ENCODE measurements at places on chromosomes 2 and 18.

- no peak for DNase-seq
Measured at GRCh38 chr2:160220026-160220425, 20.0 kb upstream of the ITGB6 start.

DNA sequence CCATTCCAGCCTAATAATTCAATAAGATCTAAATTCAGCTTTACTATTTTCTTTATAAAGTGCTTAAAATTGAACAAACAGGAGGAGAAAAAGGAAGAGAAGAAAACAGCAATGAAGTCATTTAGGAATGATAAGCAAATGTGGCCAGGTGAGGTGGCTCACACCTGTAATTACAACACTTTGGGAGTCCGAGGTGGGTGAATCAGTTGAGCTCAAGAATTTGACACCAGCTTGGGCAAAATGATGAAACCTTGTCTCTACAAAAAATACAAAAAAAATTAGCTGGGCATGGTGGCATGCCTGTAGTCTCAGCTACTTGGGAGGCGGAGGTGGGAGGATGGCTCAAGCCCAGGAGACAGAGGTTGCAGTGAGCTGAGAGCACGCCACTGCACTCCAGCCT is 129.0 kb downstream of the CAMKMT start:
- no peak for DNase-seq

DNA sequence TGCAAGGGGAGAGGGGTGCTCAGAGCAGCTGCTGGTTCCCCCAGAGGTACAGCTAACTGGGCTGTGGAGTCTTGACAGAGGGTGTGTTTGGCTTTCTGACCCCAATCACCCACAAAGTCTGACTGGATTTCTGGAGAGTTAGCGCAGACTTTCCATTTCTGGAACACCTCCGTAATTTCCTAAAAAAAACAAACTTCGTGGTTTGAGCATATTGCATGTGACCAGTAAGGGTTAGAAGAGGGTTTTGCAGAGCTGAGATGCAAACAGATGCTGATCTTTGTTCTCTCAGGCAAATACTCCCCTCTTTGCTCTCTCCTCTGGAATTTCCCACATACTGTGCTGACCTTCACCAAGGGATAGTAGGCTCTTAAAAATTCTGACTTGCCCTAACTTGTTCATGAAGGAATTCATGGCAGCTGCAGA is 44.5 kb upstream of the TMEM247 start:
- no peak for DNase-seq

- DNase-seq = no peak
Measured at GRCh38 chr2:38097258-38097987, 21.5 kb upstream of the CYP1B1 start.

- DNase-seq = no peak
Measured at GRCh38 chr18:7805096-7805495, 238.0 kb downstream of the PTPRM start.

DNA sequence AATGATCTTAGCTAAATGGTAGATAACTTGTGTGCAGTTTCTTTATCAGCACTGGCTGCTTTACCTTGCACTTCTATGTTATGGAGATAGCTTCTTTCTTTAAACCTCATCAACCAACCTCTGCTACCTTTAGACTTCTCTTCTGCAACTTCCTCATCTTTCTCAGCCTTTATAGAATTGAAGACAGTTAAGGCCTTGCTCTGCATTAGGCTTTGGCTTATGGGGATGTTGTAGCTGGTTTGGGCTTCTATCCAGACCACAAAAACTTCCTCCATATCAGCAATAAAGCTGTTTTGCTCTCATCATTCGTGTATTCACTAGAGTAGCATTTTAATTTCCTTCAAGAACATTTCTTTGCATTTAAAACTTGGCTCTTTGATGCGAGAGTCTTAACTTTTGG is 123.7 kb downstream of the PIK3C3 start:
- no peak for DNase-seq

DNA sequence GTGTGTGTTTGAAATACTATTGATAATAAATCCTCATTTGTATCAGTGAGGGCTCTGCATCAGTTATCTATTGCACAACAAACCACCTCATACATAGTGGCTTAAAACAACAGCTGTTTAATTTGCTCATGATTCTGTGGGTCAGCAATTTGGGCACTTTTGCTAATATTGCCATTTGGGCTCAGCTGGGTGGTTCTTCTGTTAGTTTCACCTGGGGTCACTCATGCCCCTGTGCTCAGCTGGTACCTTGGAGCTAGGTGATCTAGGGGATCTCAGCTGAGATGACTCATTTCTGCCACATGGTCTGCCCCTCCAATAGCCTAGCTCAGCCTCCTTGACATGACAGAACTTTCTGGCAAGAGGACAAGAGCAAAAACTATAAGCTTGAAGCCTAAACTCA is 126.3 kb downstream of the LYPD6B start:
- DNase-seq = no peak

GRCh38 chr2:224369028-224369632 is 32.8 kb downstream of the FAM124B start:
- no peak for DNase-seq

- no peak for DNase-seq
Measured at GRCh38 chr2:157809212-157809611, 66.9 kb downstream of the ACVR1 start.

GRCh38 chr2:142741764-142742269 is 135.6 kb upstream of the KYNU start:
- DNase-seq = no peak

All from ecto neural progenitor cell (in vitro differentiated cells).